CD4-positive, alpha-beta memory T cell (primary cell): ENCODE measurements at places on chromosomes 7 and 10. TPM values are rescaled to one million over a fixed set of nuclear protein-coding genes. Genes with fewer than 3 reads are reported as not detected.

GRCh38 chr7:111438369-111439289 lies 123.7 kb downstream of the IMMP2L start:
- DNase-seq = no peak

DNA sequence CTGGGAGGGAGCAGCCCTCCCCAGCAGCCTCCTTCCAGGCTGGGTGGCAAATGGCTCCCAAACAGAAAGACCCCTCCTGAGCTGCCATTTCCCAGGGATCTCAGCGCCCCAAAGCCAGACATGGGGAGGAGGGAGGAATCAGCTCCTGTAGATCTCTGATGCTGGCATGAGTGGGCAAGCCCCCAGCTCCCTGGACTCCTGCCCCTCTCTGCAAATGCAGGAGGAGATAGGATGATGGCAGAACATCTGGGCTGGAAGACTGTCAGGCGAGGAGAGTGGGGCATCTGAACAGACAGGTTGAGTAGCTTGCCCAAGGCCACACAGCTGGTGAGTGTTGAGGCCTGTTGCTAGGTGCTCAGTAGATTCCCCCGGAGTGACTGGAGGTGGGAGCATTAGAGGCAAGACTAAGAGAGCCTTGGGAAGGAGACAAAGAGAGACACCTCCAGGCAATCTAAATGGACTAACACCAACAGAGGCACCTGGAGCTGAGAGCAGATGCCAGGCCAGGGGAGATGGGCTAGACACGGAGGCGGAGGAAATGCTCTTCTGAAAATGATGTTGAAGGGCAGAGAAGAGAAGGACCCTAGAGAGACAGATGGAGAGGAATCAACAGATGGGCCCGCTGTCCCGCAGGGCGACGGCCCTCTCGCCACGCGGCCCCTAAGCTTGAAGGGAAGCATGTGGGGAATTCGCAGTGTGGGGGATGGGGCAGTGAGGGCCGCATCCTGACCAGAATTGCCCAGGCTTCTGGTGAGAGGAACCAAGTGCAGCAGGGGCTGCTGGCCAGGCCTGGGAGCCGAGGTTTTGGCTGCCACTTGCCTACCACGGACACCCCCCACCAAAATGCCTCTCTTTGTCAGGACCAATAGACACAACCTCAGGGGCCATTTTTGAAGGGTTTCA lies 84.8 kb upstream of the LRRC4 start:
- no peak for DNase-seq

Gene KCNIP2
- total RNA-seq = 3.4 TPM

DNA sequence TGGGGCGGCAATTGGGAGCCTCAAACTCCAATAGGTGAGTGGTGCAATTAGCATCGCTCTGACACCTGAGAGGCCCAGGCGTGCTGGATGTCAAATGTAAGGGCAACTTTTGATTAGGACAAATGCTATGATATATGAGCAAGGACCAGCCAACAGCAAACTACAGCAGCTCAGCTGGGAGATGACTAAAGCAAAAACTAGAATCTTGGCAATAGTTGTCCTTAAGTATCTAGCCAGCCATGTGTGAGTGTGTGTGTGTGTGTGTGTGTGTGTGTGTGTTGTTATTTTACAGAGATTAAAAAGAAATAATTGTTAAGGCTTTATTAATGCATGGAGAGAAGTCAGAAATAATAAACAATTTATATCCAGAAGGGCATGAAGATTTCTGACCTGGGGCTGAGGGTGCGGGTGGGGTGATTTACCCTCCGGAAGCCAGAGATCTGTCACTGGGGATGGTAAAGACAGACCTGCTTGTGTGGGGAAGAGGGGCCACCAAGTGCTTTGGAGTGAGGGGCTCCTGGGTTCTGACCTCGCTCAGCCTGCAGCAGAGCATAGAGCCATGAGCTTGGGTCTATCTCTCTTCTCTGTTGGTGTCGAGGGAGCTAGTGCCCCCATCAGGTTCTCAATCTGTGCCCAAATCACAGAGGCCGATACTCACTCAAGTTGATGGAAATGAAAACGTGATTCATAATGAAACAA lies 77.3 kb downstream of the EMX2 start:
- DNase-seq = no peak

DNA sequence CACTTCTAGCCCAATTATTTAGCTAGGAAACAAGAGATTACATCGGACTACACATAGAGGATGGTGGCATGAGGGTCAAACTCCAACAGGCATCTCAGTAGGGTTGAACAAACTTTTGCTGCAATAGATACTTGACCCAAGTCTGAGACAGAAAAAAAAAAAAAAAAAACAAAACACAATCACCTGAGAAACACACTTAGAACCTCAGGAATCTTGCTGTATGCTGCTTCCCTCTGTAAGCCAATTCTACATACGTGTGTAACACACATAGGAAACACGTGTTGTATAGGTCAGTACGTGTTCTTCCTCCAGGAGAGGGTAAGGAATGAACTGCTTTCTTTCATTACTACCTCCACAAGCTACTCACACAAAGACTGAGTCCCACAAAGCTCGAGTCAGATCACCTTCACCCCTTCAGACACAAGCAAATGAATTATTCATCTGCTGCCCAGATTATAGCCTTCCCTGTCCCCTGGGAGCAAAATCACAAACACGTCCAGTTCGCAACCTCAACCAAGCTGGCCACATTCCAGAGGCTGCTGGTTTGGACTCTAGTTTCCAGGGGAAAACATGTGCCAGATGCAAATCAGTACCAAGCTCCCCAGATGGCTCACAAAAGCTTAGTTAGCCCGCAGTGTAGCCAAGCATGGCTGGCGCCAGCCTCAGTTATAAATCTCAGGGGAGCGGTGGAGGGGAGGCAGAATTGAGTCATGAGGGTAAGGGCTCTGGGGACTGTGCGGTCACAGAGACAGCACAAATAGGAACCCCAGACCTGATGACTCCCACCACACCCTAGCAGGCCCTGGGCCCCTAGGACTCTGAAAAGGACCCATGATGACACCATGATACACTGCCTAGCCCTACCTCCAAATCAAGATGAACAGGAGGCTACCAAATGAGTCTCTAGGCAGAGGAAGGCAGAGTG lies 15.1 kb downstream of the PSAP start:
- DNase-seq = no peak

- DNase-seq = no peak
Observed at GRCh38 chr10:50318129-50318528, 66.8 kb upstream of the ASAH2 start.
